ENCODE measurements at places on chromosomes 7 and 10.

DNA sequence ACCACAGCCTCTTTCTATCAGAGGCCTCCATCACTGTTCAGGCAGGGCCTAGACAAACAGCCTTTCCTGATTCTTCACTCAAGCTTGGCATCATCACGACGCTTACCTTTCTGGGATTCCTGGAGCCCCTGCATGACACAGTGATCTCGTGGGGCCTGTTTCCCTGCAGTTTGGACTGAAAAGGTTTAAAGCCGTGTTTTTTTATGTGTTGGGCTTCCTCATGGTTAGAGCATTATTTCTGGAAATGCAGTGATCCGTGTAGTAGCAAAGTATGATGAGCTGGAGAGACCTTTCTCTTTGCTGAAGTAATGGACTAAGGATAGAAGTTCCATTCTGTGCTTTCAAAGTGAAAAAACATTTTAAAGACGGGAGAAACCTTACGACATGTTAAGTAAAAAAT is 169.1 kb downstream of the BMPER start:
- ATAC-seq, result no peak

GRCh38 chr7:43155636-43156035 is 43.2 kb downstream of the HECW1 start:
- no peak for ATAC-seq

DNA sequence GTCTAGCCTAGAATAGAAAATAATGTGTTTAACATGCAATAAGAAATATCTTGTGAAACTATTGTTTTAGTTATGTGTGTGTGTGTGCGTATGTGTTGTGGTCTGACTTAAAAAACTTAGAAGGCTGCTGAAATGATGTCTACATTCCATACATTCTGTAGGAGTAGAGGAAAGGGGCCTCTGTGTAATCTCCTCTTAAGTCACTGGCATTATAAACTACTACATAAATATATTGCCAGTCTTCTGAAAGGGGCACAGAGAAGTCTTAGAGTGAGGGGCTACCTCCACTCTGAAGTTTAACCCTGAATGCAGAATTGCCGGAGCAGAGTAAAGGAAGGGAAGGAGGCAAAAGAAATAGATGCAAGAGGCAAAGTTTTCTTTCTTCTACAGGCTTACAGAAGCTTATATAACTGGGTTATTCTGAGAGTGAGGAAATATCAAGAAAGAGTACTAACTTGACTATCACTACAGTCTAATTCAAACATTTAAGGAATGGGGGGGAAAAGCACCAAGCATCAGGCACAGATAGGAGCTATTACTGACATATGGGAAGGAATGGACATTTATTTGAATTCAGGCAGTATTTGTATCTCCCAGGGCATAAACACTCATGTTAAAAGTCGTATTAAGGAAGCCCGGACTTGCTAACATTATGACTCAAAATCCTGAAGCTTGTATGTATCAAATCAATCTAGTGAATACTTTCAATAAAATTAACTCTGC is 75.7 kb downstream of the DNAJC1 start:
- ATAC-seq, result peak; percentile 79

- no peak for ATAC-seq
Observed at GRCh38 chr10:49164559-49165188, 23.5 kb downstream of the TMEM273 start.
